Activated naive CD8-positive, alpha-beta T cell treated with anti-CD3 and anti-CD28 coated beads, Interleukin-2, amount 50 U/mL, for 24 hours (primary cell): ENCODE measurements at places on chromosomes 5 and 9.

DNA sequence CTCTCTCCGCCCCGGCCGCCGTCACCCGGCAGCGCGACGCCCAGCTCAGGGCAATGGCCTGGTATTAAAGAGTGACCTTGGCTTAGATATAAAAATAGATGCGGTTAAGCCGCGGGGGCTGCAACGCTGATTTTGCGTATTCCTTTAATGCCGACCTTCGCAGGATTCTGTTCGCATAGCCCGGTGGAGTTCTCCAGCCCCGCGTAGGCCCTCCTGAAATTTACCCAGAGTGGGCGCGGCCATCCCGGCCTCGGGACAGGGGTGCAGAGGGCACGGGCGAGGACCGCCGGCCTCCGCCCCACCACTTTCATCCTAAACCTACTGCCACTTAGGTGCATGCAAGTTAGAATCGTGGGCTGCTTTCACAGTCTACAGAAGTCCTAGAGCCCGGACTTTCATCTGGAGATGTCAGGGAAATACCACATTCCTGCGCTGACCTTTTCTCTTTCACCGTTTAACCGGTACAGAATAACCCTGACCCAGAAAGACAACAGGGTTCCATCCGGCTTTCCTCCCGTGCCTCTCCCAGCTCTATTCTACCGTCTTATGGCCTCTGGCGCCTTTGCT, 492 bp upstream of the FAM169A start:
- DNase-seq: no peak

DNA sequence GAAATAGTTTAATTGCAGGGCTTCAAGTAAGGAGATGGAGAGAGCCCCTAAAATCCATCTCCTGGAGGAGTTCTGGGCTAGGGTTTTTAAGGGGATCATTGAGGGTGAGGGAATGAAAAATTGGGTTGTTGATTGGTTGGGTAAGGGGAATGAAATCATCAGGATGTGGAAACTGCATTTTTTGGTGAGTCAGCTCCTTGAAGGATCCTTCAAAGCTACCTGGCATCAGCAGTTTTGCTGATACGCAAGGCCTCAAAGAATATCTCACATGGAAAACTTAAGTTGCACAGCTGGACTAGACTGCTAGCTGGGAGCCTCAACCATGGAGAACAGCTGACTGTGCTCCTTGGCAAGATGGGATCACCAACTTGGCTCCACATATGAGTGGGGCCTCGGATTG, 136.7 kb downstream of the FGF10 start:
- DNase-seq: no peak

GRCh38 chr9:12643686-12644085, 49.5 kb upstream of the TYRP1 start:
- DNase-seq: no peak

- DNase-seq: no peak
Observed at GRCh38 chr5:133249593-133249992, 197.8 kb downstream of the HSPA4 start.

DNA sequence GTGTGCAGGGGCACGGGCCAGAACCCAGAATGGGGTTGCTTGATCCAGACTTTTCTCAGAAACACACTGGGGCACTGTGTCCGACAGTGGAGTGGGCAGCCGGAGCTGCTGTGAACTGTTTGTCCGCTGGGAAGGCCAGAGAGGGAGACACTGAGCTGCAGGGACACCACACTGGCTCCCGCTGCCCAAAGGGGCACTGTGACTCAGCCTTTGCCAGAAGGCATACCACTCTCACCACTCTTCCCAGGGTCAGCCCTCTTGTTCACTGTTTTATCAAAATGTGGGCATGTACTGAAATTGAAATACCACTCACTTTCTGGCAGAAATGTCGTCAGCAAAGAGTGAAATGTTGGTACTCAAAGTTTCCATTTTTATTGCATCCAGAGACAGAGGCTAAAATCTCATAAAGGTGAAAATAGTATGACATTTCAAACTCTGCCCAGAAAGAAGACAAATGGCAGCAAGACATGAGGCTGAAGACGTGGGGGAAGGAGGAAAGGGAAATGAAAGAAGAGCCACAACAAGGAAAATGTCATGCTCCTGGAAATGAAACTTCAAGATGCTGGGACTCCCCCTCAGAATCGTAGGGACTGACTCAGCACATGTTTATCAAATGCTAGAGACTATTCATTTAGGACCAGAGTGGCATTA, 4.5 kb upstream of the IL7R start:
- peak; percentile 67 for DNase-seq

DNA sequence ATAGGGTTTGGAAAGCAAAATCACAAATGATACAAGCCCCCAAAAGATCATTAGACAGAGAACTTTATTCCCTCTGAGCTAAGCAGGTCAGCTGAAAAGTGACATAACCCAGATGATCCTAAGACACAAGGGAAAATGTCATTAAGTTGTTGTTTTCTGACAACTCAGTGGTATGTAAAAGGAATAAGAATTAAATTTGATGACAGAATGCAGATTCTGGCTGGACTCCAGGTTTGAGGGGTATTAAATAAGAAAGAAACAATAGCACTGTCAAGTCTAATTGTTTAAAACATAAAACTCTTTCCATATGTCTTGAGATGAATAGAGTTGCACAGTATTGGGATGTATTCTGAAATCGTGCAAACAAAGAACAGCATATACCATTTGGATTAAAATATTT, 429.9 kb downstream of the CAAP1 start:
- DNase-seq: no peak

DNA sequence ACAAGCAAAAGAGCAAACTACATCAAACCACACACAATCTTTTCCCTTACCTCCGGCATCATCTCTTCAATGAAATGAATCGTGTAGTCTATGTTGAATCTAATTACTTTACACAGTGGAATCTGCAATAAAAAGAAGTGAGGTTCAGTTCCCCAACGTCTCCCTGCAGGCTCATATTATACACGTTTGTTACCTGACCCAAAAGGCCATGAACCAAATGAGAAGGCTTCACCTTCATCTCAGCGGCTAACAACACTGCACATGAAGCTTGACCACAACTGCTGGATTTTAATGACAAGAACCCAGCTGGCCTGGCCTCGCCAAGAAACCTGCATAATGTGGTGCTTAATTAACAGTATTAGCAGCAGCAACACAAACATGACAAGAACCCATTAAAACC, 45.5 kb downstream of the DROSHA start:
- DNase-seq: no peak

DNA sequence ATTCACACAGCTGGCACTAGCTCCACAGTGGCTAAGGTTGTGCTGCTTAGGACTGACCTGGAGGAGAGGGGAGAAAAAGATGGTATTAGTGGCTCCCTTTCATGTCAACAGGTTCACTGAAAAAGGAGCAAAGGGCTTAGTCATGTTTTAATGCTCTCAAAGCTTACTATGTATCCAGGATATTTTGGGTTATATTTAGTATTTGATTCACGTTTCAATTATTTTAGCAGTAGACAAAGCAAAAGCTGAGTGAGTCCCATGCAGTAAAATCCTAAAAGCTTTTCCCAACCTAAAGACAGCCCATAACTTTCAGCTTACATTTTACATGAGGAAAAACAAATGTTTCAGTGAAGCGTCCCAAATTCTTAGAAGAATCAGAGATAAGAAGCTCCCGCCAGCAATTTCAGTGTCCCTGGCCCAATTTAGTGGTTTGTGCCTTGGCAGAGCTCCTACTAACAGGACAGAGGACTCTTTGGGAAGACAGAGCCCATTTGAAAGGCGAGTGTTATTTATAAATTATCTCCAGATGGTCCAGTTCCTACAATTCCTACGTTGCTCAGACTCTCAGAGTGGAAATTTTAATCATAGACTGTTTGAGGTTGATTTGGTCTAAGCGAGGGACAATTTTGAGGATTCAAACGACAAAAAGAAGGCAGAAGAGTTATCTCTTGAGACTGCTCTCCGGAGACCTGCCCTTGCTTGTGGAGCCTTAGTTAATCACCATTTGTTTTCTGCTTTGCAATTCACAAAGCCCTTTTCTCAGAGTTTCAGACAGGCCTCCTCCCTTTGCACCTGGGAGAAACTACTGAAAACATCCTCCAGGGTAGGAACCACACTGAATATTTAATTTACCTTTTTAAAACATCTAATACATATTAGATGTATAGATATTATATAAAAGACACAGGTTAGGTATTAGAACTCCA, 225.0 kb upstream of the ANKRD55 start:
- no peak for DNase-seq

DNA sequence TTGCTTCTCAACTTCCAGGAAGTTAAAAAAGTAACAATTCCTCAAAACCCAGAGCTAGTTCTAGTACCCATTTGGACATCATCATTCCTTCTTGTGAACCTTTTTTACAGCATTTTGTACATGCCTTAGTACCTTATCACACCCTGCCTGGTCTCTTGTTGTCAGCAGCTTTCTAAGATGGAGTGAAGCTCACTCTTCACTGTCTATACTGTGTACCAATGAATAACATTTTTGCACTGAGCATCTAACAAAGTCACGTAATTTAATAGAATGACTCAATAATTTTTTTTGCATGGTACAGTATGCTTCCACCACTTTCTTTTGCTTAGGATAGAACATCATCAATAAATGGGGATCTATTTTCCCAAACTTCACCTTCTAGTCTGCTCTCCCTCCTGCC, 29.8 kb downstream of the ALDH1A1 start:
- DNase-seq: no peak

DNA sequence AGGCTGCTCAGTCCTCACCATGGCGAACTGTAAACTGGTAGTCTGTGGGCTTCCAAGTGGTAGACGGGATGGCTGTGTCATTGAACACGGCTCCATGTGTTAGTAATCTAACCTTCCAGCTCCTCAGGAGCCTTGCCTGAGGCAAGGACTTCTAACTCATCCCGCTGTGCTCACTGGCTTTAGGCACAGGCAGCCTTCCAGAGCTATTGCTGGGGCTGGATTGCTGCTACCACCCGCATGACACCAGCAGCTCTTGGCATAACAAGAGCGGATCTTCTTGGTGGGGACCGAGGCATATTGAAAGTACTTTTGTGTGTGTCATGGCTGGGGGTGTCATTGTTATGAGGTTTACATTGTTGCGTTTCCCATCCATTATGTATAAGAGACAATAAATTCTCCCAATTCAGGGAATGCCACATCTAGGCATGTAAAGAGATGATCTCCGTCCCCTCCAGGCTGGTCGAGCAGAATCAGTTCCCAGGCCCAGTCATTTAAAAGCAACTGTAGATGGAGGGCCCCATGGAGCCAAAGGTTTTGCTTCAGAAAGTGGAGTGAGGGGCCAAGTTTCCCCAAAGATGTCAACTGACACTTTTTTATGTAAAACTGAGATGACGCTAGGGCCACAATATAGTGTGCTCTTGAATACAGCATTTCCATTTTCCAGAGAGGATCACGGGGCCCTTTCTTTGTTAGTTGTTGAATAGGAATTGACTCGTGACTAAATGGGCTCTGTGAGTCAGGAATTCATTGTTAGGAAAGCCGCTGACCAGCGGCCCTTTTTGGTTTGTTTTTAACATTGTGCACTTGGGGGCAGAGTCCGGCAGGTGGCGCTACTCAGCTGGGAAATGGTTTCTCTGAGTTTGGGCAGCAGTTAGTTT, 759.5 kb downstream of the TAF11L14 start:
- DNase-seq: peak; percentile 52

DNA sequence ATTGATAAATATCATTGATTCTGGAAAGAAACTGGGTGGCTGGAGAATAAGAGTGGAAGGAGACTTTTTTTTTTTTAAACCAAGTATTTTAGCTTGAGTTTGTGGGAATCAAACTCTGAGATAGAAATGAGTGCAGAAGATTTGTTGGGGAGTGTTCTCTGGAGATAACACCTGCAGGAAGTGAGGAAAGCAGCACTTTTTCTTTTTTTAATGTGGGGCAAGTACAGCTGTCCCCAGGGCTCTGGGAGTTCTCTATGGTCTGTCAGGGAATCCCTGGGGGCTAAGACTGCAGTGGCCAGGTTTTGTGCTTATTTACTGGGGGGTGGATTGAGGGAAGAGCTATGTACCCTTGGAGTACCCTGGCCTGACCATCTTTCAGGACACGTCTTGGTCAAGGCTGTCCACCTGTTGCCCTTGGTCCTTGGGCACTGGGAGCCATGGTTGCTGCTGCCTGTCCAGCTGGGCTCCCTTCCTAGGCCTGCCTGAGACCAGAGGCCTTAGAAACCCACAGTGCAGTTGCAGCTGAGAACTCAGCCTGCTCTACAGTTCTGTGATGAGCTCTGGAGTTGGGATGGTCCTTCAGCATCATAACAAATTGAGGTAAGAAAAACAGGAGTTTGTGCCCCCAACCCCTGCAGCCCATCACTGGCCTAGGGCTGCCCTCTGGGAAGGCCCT, 85.8 kb downstream of the PHAX start:
- no peak for DNase-seq

- no peak for DNase-seq
Observed at GRCh38 chr5:178573216-178573615, 17.0 kb downstream of the COL23A1 start.

- DNase-seq: peak; percentile 76
Observed at GRCh38 chr5:151078490-151079262, 2.2 kb downstream of the TNIP1 start.

DNA sequence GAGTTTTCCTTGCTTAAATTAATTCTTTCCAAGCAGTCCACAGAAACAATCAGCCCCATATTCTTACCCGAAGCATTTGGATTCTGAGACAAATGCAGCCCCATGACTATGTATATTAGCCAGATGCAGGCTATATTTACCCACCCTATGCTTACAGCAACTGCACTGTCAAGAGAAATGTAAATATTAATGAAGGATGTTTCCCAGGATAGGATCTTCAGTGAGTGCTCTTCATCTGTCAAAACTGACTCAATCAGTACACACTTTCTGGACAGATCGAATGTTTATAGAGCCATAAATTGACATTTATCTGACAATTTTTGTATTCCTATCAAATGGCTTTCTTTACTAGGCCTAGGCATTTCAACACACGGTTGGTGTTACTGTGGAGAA, 725.3 kb upstream of the SEMA6A start:
- no peak for DNase-seq

GRCh38 chr9:33202018-33202417, 34.9 kb upstream of the B4GALT1 start:
- no peak for DNase-seq

- no peak for DNase-seq
Observed at GRCh38 chr9:31730398-31730797, 654.0 kb upstream of the ACO1 start.

GRCh38 chr9:106074006-106074405, 379.7 kb downstream of the TMEM38B start:
- no peak for DNase-seq

DNA sequence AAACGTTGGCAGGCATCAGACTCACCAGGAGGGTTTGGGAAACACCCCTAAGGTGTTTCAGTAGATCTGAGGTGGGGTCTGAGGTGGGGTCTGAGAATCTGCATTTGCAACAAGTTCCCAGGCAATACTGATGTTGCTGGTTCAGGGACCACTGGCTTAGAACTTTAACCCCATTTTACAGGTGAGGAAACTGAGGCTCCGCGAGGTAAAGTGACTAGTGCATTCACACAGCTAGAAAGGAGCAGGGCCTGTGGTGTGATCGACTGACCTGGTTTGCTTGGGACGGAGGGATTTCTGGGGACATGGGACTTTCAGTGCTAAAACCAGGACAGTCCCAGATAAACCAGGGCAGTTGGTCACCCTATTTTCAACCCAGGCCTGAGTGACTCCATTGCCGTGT, 81.4 kb upstream of the ZNF618 start:
- no peak for DNase-seq
